T-helper 17 cell (primary cell): ENCODE measurements at places on chromosomes 5 and 9. TPM values are rescaled to one million over a fixed set of nuclear protein-coding genes. Genes with fewer than 3 reads are reported as not detected.

DNA sequence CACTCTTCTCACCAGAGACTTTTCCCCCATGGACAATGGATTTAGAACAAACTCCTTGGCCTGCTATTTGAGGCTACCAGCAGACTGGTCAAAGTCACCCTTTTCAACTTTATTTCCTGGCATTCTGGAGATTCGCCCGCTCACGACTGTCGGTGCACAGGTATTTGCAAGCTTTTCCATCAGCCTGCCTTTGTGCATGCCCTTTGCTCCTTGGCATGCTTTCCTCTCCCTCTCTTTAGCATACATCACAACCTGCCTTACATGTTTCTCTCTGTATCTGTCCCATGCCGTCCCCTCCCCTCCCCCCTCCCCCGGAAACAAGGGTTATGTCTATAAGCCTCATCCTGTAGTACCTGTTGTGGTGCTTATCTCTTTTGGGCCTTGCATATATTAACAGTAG is 257.1 kb downstream of the AOPEP start:
- peaks cover 7% of the 10 kb centered on the region for H3K4me1 ChIP-seq
- no peak for DNase-seq
- H3K36me3 ChIP-seq, result peaks cover 3% of the 10 kb centered on the region
- no peak overlapping the region for H3K4me3 ChIP-seq
- no peaks in the 10 kb centered on the region for H3K27me3 ChIP-seq

DNA sequence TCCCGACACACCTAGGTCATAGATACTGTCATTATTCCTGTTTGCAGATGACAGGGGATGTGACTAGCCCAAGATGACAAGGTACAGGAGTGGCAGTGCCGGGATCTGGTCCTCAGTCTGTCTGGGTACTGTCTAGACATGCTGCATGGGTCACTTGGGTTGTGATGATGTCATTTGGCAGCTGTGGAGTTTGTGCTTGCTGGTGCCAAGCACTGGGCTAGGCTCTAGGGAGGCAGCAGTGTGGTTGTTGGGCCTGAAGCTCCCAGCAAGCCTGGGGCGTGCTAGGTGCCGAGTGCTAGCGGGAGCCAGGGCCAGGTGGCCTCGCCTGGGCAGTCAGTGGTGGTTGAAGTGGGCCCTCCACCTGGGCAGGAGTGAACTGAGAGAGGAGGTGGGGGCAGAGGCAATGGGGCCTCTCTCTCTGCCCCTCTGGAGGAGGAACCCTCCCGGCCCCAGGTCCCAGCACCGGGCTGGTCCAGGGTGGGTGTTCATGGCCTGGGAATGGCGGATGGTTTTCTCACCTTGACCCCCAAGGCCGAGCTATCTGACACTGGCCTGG is 8.8 kb upstream of the ASB6 start:
- no peak for DNase-seq
- peaks cover 4% of the 10 kb centered on the region for H3K36me3 ChIP-seq
- H3K27me3 ChIP-seq, result no peaks in the 10 kb centered on the region
- H3K4me3 ChIP-seq, result no peak overlapping the region

GRCh38 chr9:99868845-99869244 is 37.6 kb upstream of the STX17 start:
- no peak for DNase-seq
- H3K27me3 ChIP-seq, result no peaks in the 10 kb centered on the region
- peaks cover 3% of the 10 kb centered on the region for H3K36me3 ChIP-seq
- no peak overlapping the region for H3K4me3 ChIP-seq

DNA sequence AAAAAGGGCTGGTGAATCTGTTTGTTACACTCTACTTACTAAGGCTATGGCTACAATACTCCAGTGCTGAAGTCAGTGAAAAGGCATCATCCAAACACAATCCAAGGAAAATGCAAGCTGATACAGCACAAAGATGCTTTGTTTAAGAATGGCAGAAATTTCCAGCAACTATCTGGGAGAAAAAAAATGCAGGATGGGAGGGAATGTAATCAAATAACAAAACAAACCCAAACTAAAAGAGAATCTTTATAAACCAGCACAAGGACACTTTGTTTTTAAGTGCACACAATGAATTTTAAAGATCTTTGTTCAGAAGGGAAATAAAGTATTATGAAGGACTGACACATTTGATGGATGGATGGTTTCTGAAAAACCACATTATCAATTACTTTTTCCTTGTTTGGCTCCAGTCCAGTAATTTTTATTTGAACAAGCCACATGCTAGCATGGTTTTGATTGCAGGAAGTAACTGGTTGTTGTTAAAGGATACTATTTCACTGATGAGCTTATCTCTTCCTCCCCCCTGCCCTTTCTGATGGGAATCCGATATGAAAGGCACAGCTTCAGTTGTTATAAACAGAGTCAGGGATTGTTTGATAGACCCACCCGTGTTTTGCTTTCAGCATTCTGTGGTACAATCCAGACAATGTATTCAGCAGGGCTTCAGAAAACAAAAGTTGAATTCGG is 12.1 kb upstream of the TLE4 start:
- no peak overlapping the region for H3K27ac ChIP-seq
- no peak overlapping the region for H3K4me3 ChIP-seq
- H3K27me3 ChIP-seq, result peaks cover 12% of the 10 kb centered on the region
- no peak for DNase-seq

The GDNF gene
- not detected for total RNA-seq

DNA sequence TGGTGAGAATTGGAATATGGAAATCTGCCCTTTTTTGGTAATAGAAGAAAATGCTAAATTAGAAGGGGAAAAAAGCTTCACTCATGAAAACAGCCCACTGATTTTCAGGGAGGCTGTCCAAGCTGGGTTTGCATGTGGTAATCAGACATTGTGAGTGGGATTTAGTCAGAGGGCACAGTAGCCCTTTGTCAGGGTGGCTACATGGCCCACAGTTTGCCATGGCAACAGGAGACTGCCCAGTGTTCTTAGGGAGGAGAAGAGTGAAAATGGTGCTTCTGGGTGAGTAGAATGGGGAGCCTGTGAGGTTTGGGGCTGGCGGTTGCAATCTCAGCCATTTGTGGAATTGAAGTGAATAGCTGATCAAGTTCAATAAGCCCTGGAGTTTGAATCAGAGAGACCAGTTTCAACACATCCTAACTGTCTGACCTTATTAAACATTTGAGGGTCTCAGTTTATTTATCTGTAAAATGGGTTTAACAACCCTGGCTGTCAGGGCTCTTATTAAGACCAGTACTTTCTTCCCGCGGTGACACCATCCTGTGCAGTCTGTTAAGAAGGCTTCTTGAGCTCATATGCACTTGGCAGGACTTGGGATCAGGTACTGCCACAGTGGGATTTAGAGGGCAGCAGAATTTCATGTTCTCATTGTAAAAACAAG is 107.6 kb upstream of the TNC start:
- H3K4me1 ChIP-seq, result no peaks in the 10 kb centered on the region
- no peak overlapping the region for H3K27ac ChIP-seq
- peaks cover 25% of the 10 kb centered on the region for H3K27me3 ChIP-seq
- DNase-seq, result no peak
- H3K4me3 ChIP-seq, result no peak overlapping the region
- H3K36me3 ChIP-seq, result no peaks in the 10 kb centered on the region
